Uterine smooth muscle cell (primary cell): ENCODE measurements at places on chromosomes 1 and 21. TPM values are rescaled to one million over a fixed set of nuclear protein-coding genes. Genes with fewer than 3 reads are reported as not detected.

The BARHL2 gene
- not detected in 2 replicates for total RNA-seq

The CRYBG2 gene
- 0.12 TPM in 1 of 2 replicates, not detected in the other for total RNA-seq

The AK4 gene
- total RNA-seq: 24.2 and 24.6 TPM in 2 replicates

The SYPL2 gene
- total RNA-seq: 0.75 and 1.3 TPM in 2 replicates

The PDC gene
- not detected in 2 replicates for total RNA-seq
